Suprapubic skin (tissue), 4 donors: ENCODE measurements at places on chromosomes 3 and 15. TPM values are rescaled to one million over a fixed set of nuclear protein-coding genes. Genes with fewer than 3 reads are reported as not detected.

- no peak for DNase-seq
Measured at GRCh38 chr3:112654979-112655378, 14.0 kb upstream of the CCDC80 start.

Gene TMEM158
- total RNA-seq: 0.97 TPM

- DNase-seq: no peak
Measured at GRCh38 chr15:71133747-71134472, 18.6 kb downstream of the THSD4 start.

GRCh38 chr15:52424856-52425431, 103.7 kb downstream of the MYO5A start:
- no peak for DNase-seq

Gene MST1
- 21.2 TPM for total RNA-seq

DNA sequence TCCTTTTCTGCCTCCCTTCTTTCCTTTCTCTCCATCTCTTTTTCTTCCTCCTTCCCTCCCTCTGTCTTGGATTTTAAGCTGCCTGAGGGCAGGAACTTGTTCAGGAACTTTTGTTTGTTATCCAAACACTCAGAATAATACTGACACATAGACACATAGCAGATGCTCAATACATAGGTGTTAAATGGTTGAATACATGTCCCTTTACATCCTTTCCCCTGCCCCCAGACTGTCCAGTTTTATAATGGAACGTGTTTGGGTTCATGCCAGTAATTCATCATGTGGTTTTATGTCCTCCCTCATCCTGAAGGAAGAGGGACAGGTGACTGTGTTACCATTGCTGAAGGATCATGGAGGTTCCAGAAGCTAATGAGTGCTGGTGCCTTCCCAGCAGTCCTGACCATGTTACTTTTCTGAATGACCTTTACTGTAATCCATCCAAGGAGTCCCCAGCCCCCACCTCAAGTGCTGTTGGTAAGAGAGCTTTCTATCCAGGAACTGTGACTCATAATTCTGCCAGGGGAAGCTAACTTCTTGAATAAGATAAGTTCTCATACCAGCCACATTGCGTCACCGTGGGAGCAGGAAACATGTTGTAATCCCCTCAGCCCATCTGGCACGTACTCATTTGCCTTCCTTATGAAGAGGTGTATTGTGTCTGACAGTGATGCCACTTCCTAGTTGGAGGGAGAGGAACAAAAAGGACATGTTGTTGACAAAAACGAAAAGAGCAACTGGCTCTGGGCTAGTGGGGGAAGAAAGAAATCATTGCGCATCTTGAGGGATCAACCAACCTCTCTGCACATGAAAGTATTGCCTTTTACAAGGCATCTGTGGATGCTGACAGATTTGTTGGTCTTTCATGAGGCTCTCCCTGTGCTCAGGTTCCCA, 52.4 kb downstream of the IL1RAP start:
- peak; percentile 84 for DNase-seq

GRCh38 chr15:65355173-65355987, 22.4 kb downstream of the IGDCC3 start:
- no peak for DNase-seq

DNA sequence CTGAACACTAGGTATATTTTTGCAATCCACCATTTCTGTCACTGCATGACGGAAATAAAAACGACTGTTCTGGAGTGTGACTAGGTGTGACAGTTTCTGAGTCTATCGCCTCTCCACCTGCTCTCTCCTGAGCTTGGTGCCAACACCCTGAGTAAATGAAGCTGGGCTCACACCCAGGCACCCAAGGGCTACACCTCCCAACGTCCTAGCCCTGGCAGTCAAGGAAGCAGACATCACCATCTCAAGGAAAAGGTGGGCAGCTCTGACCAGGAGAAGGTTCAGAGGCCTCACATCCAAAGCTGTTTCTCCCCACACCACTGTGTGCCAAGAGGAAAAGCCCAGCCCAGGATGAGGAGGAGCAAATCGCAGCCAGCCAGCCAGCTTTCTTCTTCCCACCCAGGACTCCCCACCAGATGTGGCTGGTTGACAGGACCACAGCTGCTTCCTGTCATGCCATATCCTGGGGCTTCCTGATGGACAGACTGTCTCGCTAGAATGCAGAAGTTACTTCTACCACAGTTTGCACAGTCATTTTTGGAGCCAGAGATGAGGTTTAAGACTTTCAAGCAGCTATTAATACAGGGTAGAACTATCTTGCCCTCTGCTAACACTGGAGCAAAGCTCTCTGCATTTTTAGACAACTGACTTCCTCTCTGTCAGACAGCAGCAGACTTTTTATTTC, 3.3 kb downstream of the SCAMP2 start:
- DNase-seq: no peak

Gene NGLY1
- total RNA-seq: 25.4 TPM

DNA sequence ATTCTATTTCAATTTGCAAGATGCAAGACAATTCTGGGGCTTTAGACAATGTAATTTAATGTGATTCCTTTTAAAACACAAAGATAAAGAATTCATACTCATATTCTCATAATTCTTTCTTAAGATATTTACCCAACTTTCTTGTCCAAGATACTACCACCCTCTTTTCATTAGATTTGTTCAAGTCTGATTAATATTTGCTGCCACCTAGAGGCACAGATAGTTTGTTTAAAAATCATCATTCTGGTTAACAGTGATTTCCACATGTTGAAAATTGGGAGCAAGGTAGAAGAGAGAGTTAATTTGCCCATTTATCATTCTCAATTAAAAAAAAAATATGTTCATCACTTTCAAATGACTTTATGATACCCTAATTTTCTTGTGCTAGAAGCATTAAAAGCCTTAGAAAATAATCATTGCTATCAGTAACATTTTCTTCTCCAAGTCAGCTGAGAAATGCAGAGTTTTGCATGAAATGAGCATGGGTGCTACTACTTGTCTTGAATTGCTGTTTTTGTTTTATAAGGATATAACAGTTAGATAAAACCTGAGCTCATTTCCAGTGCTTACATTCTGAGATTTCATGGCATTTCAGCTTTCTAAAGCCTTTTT, 11.6 kb downstream of the TAMM41 start:
- DNase-seq: no peak

DNA sequence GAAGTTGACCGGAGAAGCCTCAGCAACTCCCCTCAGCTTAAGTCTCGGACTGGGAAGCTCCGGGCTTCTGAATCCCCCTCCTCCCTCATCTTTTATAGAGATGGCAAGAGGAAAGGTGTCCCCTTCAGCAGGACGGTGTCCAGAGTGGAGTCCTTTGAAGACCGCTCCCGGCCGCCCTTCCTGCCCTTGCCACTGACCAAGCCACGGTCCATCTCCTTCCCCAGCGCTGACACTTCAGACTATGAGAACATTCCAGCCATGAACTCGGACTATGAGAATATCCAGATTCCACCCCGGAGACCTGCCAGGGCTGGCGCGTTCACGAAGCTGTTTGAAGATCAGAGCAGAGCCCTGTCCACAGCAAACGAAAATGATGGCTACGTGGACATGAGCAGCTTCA, 2.4 kb downstream of the FGD5 start:
- DNase-seq: no peak

DNA sequence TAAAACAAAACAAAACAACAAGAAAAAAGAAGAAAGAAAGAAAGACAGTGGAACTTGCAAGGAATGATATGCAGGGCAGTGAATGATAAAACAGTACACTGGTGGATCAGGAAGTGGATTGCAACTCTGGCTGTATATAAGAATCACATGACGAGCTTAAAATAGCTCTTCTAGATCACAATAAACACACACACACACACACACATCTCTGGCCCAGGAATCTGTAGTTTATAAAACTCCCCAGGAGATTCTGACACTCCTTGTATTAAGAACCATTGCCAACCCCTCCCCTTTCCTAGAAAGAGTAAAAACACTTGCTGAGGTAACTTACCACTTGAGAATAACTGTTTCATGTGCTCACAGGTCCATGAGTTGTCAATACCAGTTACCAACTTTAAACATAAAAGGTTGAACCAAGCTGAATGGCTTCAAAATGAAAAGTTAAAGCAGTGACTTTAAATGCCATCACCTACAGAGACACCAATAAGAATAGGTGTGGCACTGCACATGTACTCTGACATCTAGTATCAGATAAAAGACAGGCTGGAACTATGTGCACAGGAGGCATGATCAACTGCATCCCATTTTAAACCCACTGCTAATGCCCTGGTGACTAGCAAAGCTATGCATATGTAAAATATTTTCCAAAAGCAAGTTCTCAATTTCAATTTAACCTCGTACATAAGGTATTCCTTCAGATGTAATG, 3.9 kb downstream of the CPOX start:
- DNase-seq: no peak

- no peak for DNase-seq
Measured at GRCh38 chr3:73766599-73767381, 142.0 kb upstream of the PDZRN3 start.

DNA sequence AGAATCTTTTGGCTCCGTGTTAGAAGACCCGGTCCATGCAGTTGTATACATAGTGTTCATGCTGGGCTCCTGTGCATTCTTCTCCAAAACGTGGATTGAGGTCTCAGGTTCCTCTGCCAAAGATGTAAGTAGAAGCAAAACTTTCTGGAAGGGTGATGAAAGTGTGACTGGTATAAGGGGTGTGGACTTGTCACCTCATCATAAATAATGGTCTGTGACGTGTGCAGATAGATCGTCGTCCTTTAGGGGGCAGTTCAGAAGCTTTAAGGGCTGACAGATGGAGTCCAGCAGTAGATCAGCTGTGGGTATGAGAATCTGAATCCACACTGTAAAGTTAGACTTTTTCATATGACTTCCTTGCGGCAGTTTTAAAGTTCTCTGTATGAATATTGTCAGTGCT, 15.3 kb downstream of the SEC61A1 start:
- no peak for DNase-seq

Gene PRR20G
- total RNA-seq: not detected

Gene SLC38A3
- total RNA-seq: 2.2 TPM

GRCh38 chr3:49523756-49524747, 30.2 kb upstream of the BSN start:
- DNase-seq: no peak

DNA sequence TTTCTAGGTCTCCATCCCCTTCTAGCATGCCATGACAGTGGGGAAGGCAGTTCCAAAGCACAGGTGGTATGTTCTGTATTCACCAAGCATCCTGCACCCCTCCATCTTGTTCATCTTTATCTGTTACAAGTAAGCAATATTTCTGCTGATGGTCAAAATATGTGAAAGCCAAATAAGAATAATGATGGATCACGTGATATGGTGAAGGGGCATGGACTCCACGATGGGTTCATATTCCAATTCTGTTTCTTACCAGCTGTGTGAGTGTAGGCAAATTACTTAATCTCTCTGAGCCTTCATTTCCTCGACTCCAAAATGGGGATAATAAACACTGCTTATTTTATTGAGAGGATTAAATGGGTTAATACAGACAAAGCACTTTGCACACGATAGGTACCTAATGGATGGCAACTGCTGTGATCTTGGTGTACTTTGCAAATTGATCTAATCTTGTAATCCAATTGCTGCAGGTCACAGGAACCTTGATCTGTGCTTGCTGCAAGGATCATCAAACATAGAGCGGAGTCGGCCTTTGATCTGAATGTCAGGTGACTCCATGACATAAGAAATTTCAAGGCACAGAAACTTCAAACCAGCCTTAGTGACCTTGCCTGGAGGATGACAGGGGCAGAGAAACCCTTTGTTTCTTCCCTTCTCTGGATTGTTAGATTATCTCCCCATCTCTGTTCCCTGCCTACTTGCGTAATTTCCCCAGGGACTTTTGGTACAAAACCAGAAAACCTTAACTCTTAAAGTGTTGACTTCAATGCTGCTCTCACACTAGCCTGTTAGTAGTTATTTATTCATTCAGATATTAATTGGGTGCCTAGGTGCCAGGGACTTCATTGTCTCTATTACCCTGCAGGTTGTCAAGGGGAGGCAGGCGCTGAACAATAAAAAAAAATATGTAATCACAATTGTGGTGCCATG, 25.8 kb downstream of the SIAH2 start:
- DNase-seq: no peak

Gene EPHB3
- 97.5 TPM for total RNA-seq

DNA sequence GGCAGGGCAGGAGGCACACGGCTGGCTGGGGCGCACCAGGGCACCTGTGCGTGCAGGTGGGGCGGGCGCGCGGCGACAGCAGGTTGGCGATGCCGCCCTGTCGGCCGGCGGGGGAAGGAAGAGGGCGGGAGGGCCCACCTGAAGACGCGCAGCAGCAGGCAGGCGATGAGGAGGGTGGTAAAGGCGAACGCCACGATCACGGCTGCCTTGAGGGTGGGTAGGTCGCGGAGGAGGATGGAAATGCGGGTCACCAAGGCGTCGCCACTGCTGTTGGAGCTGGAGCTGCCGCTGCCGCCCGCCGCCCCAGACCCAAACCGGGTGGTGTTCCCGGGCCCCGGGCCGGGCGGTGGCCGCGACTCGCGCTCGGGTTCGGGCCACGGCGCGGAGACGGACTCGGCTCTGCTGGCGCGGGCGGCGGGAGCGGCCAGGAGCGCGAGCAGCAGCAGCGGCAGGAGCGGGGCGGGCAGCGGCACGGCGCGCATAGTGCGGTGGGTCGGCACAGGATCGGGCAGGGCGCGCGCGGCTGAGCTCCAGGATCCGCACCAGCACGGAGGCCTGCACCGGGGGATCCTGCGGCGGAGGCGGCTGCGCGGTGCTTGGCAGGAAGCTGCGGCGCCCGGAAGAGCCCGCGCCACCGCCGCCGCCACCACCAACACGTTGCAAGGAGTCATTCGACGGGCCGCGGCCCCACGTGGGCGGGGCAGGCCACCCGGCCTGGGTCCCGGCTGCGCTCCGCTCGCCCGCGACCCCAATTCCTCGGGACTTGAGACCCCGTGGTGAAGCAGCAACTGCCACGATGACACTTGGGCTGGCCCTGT, at the start of gene FAM174B:
TSS of gene FAM174B (minus strand) at position 598 of the 818 bp plus-strand sequence.
- no peak for DNase-seq

DNA sequence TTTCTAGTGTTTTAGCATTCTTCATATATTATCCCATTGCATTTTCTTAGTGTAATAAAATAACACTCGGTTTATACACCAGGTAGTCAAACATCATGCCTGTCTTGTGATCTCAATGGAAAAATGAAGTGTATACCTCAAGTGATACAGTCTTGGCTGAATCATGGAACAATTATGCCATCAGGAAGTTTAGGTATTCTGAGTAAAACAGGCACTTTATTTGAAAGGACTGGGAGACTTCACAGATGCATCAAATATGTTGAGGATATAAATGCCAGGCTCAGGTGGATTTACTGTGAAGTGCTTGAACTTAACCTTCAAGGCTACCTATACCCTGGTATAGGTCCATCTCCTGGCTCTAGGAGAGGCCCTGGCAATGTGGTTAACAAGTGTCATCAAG, 8.5 kb downstream of the TGFBR2 start:
- DNase-seq: no peak

Gene ZNF662
- 12.8 TPM for total RNA-seq

DNA sequence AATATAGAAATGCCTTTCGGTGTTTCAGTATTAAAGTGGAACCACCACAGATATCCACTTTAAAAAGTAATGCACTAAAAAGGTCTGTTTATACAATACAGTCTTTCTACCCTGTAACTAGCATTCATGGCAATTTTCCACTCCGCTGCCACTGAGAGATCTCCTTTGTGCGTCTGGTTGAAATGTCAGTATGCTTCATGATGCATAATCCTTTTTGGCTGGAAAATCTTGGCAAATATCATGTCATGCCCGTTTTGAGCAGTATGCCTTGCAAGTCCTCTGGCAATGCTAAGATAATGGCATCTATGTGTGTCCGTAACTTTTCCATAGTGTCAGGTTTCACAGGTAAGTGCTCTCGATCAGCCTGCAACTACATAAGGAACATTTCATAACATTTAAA, 30.8 kb upstream of the ARF4 start:
- no peak for DNase-seq
